Stromal cell of bone marrow (primary cell): ENCODE measurements at places on chromosomes 2 and 18.

DNA sequence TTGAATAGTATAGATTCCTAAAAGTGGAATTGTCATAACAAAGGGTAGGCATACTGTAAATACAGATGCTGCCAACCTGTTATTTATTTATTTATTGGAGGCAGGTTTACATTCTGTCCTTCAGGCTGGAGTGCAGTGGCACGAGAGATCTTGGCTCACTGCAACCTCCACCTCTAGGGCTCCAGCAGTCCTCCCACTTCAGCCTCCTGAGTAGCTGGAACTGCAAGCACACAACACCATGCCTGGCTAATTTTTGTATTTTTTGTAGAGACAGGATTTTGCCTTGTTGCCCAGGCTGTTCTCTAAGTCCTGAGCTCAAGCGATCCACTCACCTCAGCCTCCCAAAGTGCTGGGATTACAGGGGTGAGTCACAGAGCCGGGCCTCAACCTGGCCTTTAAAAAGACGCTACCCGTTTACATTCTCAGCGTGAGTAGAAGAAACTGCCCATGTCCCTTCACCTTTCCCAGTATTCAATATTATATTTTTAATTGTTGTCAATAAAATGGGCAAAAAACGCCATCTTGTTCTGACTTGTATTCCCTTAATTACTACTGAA lies 3.0 kb upstream of the ROCK2 start:
- no peak for DNase-seq

DNA sequence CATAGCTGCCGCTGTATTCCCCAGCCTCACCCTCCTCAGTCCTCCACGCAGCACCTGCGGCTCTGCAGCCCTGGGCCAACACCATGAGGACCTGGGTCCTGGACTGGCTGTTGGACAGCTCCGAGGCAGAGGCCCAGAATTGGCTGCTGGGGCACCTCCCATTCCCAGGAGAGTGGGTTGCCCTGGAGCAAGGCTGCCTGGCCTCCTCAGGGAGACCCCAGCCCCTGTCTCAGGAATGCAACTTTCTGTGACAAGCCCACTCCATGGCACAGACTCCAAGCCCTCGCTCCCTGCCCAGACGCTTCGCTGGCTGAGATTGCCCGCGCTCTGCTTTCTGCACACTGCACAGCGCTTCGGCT lies 33.0 kb downstream of the CYP26B1 start:
- no peak for DNase-seq

- DNase-seq, result no peak
These were observed 143.4 kb upstream of the LYPD1 start for GRCh38 chr2:132813422-132813821.

DNA sequence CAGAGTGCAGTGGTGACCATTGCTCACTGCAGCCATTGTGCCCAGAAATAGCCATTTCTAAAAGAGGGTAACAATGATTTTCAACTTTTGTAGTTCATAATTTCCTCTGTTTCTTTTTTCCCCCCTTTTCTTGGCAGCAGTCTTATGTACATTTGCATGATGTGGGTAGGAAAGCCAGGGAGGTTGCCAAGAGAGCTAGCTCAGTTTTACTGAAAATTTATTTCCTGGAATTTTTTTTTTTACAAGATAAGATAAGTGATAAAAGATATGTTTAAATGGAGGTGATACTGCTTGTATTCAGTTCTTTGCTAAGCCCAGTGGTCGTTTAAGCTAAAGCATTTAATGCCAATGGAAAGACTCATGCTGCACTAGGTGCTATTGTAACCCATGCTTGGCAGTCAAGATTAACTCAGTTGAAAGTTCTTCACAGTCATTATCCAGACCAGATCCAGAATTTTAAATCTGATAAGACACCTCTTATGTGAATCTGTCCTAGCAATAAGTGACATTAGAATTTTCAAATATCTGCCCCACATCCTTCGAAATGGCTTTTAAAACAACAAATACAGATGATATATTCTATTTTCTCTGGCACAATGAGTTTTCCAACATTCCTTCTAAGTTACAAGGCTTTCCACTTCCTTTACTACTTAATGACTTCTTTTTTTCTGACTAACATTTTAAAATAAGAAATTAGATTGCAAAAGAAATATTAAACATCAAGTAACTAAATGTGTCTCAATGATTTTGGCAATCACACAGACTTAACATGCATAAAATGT lies 4.4 kb upstream of the ATP8B1 start:
- DNase-seq, result peak; percentile 69

GRCh38 chr2:238928520-238929241 lies 80.8 kb downstream of the TWIST2 start:
- DNase-seq, result no peak

DNA sequence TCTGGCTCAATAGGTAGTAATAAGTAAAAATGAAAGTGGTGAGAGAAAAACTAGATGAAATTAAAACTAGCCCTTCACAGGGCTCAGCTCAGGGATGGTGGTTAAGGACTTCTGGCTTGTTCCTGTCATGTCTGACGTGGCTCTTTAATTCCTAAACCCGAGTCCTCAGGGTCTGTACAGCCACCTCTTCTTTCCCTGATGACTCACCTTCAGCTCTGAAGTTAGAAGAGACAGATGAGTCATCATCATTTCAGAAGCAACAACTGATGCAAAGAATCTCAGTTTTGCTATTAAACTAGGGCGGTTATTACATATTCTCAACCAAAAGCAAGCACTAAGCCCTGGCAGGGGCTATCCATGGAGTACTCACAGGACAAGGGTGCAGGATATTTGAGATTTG lies 24.0 kb upstream of the ITGB6 start:
- DNase-seq, result peak; percentile 93

DNA sequence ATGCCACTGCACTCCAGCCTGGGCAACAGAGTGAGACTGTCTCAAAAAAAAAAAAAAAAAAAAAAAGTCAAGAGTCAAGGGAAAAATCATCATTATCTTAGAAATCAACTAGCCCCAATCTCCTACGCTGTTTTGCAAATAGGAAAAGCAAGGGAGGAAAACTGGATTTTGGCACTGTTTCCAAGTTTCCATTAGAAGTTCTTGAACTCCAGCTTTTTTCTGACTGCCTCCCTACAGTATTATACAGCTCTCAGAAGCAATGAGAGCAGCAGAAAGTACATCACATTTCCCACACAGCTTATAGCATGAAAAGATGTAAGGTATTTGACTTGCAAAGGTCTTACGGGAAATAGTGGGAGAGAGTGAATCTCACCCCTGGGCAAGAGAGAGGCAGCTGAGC lies 127.8 kb downstream of the OSR1 start:
- no peak for DNase-seq

- DNase-seq, result no peak
These were observed 373.9 kb downstream of the PTPRM start for GRCh38 chr18:7940971-7941370.

- DNase-seq, result no peak
These were observed 45.5 kb downstream of the ZFP36L2 start for GRCh38 chr2:43180897-43181296.

DNA sequence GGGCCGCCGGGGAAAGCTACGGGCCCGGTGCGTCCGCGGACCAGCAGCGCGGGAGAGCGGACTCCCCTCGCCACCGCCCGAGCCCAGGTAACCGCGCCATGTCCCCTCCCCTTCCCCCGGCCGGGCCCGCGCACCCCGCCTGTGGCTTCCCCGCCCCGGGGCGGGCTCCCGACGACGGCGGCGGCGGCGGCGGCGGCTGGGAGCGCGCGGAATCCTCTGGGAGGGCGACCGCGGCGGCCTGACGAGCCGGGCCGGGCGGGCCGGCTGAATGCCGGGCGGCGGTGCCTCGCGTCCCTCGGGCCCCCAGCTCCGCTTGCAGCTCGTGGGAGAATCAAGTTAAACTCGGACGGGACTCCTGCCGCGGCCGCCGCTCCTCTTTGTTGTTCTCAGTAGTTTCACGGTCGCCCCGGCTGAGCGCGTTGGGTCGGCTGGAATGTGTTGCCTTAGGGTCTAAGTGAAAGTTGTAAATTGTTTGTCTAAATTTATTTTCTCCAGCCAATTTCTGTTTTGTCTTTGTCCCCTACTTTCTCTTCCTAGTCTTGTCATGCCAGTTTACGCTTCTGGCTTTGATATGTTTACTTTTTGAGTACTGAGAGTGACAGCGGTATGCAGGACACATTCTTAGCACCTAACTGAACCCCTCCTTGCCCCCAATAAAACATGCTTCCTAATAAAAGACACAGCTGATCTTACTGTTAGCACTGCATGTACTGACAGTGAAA lies 685 bp downstream of the SMAD4 start:
- DNase-seq, result peak; percentile 43

DNA sequence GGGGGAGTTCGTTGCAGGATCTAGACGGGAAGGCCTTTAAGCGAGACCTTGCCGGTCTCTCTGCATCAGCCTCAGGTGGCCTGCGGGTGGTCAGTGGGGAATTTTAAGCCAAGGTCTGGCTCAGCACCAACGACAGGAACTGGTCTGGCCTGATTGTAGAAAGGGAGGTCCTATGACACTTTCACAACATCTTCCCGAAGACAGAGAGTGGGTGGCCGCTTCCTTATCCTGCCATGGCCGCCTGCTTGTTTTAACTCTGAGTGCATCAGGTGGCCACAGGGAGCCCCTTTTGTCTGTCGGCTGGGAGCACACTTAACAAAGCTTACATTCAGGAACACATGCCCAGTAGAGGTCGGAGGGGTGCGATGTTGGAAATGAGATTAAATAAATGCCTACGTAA lies 363.7 kb upstream of the MYT1L start:
- no peak for DNase-seq

- no peak for DNase-seq
These were observed 37.6 kb downstream of the CDH7 start for GRCh38 chr18:65788373-65788772.

DNA sequence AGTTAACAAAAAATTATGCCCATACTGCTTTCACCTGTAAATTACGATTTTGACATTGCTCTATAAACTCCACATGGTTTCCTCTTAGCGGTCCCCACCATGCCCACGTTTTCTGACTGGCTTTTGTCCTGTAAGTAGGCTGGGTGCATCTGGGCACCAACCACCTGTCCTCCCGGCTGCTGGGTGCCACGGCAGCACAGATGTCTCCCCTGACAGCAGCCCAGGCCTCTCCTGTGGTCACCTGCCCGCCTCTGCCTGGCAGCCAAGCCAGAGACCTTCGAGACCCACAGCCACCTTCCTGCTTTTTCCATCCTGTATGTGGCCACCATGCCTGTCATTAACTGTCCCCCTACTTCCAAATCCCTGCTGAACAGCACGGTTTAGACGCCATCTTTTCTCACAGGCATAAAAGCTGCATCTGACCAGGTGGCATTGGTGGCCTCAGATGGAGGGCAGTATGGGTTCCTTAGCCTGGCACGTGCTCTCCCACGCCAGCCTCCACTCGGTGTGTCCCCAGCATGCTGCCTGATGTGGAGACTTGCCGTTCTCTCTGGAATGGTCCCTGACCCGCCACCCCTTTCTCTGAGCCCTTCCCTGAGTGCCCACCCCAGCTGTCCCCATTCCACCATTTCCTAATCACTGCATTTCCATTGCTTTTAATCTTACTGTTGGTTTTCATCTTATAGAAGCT lies 18.9 kb downstream of the SNORC start:
- DNase-seq, result no peak

- DNase-seq, result no peak
These were observed 60.3 kb downstream of the KIAA2012 start for GRCh38 chr2:202133200-202133908.

- no peak for DNase-seq
These were observed 76.2 kb upstream of the STAM2 start for GRCh38 chr2:152251811-152252210.

DNA sequence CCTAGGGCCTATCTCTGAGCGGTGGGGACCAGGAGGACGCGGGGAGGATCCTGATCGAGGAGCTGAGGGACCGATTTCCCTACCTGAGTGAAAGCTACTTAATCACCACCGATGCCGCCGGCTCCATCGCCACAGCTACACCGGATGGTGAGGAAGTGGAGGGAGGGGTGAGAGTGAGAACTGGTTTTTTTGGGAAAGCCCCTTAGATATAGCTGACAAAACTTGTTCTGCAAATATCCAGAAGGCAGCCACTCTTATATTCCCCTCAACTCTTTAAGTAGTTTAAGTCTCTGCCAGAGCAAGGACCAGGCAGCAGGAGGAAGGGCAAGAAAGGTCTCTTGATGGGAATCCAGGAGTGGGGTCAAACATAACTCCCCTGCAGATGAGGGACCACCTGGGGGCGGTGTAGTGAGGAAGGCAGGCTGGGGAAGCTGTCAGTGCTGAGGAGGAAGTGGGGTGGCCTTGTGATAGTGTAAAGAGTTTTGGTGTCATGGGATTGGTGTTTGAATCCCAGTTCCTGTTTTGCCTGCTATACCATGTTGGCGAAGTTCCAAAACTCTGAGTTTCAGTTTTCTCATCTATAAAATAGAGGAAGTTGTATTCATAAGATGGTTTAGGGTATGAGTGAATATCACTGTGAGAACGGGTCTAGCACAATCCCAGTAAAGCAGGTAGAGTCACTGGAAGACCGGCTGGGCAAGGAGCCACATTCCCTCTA lies 3.4 kb downstream of the NAGK start:
- DNase-seq, result no peak
